ENCODE measurements at places on chromosomes 3 and 15.

DNA sequence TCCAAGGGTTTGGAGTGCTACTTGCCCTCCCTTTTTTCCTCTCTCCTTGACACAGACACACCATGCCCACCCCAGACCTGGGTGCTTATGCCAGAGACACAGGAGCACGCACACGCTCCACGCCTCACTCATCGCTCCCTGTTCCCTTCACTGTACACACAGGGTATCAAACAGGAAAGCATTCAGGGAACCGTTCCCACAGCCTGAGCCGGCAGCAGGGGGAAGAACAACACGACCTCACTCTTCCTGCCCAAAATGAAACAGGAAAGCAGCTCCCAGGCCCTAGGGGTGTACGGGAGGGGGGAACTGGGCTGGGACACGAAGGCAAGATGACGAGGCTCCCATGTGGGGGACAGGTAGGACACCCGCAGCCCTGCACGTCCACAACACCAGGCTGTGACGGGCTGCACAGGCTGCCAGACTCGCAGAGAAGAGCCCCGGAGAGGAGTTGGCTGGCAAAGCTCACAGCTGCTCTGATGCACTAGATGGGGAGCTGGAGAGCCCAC lies 11.2 kb downstream of the DLL4 start:
- no peak for DNase-seq

DNA sequence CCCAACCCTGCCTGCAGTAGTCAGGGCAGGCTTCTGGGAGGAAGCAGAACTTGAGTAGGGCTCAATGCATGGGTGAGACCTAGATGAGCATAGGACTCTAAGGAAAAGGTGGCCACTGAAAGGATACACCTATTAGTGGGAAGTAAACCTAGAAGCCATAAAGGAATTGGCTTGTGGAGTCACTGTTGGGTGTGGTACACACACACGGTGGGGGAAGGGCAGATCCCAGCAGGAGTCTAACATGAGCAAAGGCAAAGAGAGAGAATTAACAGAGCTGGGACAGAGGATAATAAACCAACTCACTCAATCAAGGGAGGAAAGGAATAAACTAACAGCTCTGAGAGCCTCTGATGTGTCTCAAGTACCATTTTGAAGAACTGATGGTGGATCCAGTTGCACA lies 23.1 kb downstream of the DAPK2 start:
- DNase-seq, result no peak

GRCh38 chr15:39269821-39270220 lies 311.1 kb upstream of the THBS1 start:
- DNase-seq, result no peak

DNA sequence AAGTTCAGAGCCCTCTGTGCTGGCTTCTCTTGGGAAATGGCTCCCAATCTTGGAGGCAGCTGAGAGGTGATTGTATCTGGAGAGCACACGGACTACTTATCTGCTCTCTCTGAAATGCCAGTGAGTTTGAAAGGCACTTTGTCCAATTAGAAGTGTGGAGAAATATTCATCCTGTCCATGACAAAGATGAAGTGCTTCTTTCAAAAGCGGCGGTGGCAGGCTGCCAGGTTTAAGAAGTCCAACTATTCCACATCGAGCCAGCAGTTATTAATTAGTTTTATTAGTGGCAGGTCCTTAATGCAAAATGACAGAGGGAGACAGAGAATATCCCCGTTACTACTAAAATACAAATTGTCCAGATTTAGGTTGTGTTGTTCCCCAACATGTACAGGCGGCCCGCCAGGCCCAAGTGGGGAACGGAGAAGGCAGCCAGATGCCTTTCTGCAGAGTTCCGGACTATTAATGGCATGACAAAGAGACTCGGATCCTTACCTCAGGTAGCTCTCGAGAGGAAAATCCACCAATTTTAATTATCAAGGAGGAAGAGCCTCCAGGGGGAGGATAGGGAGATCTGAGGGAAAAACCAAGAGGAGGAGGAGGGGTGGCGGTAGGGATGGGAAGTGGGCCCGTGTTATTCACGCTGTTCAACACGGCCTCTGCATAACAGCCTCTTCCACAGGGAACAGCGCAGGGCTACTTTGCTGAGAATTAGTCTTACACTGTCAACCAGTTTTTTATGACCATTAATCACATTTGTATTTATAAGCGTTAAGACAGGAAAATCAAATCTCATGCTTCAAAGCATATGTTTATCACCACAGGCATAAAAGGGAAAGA lies 42.0 kb downstream of the RORA start:
- no peak for DNase-seq

- DNase-seq, result no peak
These were observed 37.2 kb upstream of the SLCO2A1 start for GRCh38 chr3:134066651-134067530.

GRCh38 chr3:34196914-34197313 lies 398.5 kb downstream of the PDCD6IP start:
- DNase-seq, result no peak

GRCh38 chr3:127753898-127754410 lies 68.4 kb downstream of the MGLL start:
- DNase-seq, result no peak

- DNase-seq, result no peak
These were observed 55.9 kb downstream of the ARHGAP31 start for GRCh38 chr3:119350114-119350513.
